ENCODE measurements at places on chromosomes 16 and 17. TPM values are rescaled to one million over a fixed set of nuclear protein-coding genes. Genes with fewer than 3 reads are reported as not detected.

Gene TBX6
- 0.90 TPM for total RNA-seq

Gene NRN1L
- total RNA-seq, result 1.3 TPM

GRCh38 chr16:61946019-61946418 lies 90.2 kb downstream of the CDH8 start:
- H3K27ac ChIP-seq, result no peak overlapping the region
- no peak for DNase-seq
- no peak overlapping the region for H3K4me3 ChIP-seq
- no peaks in the 10 kb centered on the region for H3K27me3 ChIP-seq

DNA sequence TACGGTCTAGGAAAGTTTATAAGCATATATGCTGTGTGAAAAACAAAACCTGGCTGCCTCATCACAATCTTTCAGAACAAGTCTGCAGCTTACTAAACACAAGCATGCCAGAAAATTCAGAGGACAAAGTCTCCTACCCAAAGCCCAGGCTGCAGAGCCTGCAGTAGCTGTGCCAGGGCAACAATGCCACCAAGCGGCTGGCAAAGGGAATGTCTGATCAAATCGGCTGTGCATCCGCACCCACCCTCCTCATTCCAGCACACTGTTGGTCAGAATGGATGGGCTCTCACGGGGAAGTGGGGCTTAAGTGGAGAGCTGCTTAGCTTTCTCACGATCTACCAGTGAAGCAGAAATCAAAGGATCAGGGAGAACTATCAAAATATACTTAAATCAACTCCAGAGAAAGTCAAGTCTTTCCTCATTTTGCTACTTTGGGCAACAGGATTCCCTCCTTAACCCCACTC lies 73.5 kb downstream of the CYTH1 start:
- peaks cover 30% of the 10 kb centered on the region for H3K4me1 ChIP-seq

- no peaks in the 10 kb centered on the region for H3K27me3 ChIP-seq
- peaks cover 13% of the 10 kb centered on the region for H3K4me1 ChIP-seq
- H3K27ac ChIP-seq, result no peak overlapping the region
- H3K36me3 ChIP-seq, result no peaks in the 10 kb centered on the region
- DNase-seq, result no peak
Measured at GRCh38 chr17:75152922-75153779, 1.2 kb downstream of the JPT1 start.

- no peak overlapping the region for H3K4me3 ChIP-seq
- peaks cover 9% of the 10 kb centered on the region for H3K4me1 ChIP-seq
- no peak overlapping the region for H3K27ac ChIP-seq
- H3K27me3 ChIP-seq, result peaks cover 63% of the 10 kb centered on the region
- DNase-seq, result no peak
Measured at GRCh38 chr17:49132317-49132698, 261 bp upstream of the B4GALNT2 start.

Data from heart right ventricle (tissue), 16 donors.